ENCODE measurements at places on chromosomes 11 and 22.
A peak's percentile ranks its signal among the peaks of the same experiment; 100 is the strongest.

GRCh38 chr11:62705880-62706849, 1.1 kb downstream of the BSCL2 start:
- peak; percentile 91 for DNase-seq

- DNase-seq, result no peak
Observed at GRCh38 chr22:32775957-32776356, 25.5 kb upstream of the TIMP3 start.

GRCh38 chr22:30763815-30764673, 69.4 kb downstream of the OSBP2 start:
- no peak for DNase-seq

DNA sequence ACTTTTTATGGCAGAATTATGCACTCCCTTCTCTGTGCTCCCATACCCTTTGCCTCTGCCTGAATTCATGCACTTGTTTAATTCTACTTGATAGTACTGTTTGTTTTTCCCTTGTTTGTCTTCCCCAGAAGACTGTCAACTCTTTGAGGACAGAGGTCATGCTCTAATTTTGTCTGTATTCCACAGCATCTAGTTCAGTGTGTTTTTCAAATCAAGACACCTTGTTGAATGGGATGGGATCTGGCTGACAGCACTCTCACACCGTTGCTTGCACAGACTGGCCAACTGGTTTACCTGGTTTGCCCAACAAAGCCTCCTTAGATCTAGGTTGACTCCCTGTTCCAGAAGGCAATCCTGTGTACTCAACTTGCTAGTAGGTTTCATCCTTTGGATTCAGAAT, 121.2 kb upstream of the TIMP3 start:
- no peak for DNase-seq

DNA sequence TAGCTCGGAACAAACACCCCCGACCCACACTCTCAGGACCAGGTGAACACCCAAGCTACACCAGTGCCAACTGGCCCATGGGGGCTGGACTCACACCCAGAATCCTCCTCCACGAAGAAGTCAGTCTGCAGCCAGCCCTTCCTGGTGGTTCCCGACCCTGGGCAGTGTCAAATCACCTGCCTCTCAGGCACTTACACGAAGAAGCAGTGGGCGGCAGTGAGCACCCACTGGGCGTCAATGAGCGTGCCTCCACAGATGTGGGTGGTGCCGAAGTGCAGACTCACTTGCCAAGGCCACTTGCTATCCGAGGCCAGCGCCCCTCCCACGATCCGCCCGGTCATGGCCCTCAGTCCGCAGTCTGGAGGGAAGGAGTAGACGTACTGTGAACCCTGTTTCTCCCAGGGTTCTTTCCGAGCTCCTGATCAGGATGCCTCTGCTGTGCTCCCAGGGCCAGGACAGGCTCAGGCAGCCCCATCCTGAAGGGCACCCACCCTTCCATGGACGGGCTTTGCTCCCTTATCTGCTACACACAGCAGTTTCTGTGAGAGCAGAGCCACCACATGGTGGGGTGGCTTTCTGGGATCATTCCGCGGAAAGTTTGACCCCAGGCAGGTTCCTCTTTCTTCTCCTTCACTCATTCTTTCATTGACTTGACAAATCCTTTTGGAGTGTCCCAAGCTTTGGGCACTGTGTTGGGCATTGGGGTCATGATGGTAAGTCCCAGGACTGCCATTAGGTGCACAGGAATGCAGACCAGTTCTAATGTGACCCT, 19.4 kb downstream of the TMPRSS13 start:
- DNase-seq, result no peak

DNA sequence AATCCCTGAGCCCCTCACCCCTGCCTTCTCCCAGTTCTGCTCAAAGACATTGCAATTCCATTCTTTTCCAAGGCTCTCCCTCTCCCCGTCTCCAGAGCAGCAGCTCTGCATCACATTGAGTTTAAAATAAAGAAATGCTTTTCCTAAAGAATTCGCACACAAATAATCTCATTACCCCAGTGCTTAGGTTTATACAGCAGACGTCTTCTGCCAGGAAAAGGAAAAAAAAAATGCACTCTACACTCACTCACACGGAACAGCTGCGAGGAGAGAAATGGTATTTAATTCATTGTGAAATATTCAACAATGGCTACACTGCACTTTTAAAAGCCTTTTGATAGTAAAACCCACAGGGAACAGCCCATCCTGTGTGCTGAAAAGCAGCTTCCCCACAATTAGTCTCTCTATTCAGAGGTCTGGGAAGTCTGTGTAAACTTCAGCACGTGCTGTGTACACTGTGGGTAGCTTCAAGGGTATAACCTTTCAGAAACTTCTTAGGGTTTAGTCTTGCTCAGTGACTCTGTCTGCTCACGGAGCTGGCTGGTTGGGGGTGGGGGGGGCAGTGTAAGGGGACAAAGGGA, 42.8 kb downstream of the ETS1 start:
- no peak for DNase-seq

Measured in tibial nerve (tissue), 4 donors.